Activated CD4-positive, alpha-beta memory T cell treated with anti-CD3 and anti-CD28 coated beads, Interleukin-2, amount 10 ng/mL, durations not matched to agents 7 days and 5 days (primary cell): ENCODE measurements at places on chromosomes 4 and X. TPM values are rescaled to one million over a fixed set of nuclear protein-coding genes. Genes with fewer than 3 reads are reported as not detected.

DNA sequence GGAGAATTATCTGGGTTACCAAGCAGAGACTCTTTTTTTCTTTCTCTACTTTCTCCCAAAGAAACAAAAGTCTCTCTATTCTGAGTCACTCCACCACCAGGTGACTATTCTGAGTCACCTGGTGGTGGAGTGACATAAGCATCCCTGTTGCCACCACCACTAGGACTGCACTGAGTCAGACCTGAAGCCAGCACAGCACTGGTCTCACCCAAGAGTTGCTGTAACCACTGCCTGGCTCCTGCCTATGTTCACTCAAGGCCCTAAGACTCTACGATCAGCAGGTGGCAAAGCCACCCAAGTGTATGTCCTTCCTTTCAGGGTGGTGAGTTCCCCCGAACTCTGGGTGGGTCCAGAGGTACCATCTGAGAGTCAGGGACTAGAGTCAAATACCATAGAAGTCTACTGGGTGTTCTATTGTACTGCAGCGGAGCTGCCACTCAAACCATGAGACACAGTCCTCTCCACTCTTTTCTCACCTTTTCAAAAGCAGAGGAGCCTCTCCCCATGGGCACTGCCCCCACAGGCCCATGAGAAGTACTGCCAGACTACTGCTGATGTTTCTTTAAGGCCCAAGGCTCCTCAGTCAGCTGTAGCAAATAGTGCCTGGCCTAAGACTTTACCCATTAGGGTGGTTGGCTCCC, 209.6 kb upstream of the IRS4 start:
- no peak for DNase-seq

Gene MEPE
- total RNA-seq: not detected

Gene PDE6B
- total RNA-seq: 13.3 TPM

Gene DIPK2B
- not detected for total RNA-seq

- DNase-seq: no peak
Observed at GRCh38 chr4:163534056-163534455, 39.6 kb downstream of the TMA16 start.

DNA sequence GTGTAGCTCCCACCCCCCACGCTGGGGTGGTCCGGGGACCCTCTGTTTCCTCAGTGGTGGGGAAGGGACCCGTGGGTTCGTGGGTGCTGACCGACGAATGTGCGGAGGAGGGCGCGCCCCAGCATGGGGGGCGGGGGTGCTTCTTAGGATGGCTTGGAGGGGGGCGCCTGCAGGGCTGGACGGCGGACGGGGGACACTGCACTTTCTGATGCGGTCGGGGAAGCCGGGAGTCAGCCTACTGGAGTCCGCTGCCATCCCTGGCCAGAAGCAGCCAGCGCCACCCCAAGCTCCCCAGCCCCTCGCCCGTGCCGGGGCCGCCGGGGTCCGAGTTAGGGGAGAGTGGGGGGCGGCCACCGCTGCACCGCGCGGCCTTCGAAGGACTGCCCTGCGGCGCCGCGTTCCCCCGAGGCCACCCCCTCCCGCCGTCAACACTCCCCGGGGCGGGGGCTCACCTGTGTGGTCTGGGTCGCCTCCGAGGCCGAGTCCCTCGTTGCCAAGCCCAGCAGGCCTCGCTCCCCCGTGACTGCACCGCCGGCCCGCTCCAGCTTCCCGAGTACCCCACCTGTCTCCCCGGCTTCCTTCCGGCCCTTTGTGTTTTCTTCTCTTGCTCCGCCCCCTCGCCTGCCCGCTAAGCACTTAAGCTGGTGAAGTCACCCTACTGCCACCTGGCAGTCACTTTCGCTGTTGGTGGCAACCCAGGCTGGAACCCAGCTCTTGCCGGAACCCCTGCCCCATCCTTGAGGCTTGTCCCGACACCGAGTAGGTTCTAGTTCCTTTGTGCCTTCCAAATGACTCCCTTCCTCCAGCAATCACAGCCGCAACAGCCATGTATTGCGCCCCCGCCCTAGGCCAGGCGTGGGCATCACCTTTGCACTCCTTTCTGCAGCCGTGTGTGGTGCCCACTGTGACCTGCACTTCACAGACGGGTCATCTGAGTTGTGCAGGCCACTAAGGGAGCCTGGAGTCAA, at the start of gene OCIAD2:
Gene OCIAD2 (minus strand): TSS at position 569 of the 968 bp plus-strand sequence. CDS start 2,225 bp downstream, outside the sequence.
- peak; percentile 85 for DNase-seq

DNA sequence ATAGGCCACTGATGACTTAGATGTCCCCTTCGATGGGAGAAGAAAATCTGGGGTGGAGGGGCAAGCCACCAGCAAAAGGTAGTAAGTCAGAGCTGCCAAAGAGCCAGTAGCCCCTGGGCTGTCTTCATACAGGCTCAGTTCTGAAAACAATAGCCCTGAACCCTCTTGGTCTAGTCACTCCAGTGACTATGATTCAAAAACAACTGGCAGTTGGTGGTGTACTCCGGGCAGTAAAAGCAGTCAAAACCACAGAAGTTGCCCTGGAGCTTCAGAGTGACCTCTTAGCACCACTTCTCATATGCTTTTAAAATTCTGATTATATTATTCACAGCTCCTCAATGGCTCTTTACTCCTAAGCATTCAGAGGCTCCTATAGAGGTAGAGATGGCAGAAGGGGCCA, 164.3 kb upstream of the MAMLD1 start:
- no peak for DNase-seq

- no peak for DNase-seq
Observed at GRCh38 chr4:145694929-145695328, 15.0 kb downstream of the C4orf51 start.

Gene EDA
- 4.9 TPM for total RNA-seq

DNA sequence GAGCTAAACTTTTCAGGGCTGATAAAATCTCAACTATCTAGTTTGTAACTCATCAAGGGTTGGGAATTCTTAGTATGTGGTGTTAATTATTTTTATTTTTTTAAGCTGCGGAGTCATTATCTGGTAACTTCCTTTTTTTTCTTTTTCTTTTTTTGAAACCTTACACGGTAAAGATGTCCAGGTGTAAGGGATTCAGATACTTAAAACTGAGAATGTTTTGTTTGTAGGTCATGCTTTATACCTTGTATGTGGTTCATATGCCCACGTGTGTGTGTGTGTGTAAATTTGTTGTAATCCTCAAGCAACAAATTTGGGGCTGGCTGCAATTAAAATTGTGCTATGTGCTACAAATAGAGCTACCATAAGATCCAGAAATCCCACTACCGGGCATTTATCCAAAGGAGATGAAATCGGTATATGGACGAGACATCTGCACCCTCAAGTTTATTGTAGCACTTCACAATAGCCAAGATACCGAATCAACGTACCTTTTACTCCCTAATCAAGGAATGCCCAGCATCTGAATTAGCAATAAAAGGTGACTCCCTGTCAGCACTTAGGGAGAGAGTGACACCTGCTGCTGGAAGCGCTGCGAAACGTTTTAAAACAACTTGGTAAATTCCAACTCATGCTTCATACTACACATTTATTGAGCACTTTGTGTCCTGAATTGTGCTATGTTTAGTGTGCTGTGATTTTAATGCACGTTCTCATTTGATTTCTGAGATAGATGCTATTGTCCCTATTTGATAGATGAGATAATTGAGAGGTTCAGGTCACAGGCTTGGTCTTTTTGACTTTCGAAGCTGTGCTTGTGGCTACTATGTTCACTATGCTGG, 16.1 kb downstream of the MSMO1 start:
- no peak for DNase-seq

Gene DMRTC1
- total RNA-seq: not detected

DNA sequence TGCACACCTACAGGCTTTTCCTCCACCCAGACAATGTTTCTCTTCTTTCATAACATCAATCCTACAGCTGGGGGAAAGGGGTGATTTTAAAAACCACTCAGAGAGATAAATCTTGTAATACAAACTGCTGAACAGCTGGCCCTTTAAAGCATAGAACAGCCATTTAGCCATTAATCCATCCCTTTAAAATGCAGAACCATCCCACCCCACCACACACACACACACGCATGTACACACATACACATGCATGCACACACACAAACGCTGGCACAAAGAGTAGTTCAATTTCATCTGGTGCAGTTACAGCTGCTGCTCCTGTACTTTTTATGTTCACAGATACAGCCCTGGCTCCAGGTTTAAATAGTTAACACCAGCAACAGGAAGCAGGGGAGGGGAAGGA, 426.1 kb downstream of the MID1IP1 start:
- no peak for DNase-seq

Gene SLIT2
- total RNA-seq: not detected

- no peak for DNase-seq
Observed at GRCh38 chr4:10629394-10629793, 55.2 kb downstream of the CLNK start.

Gene HSFX4
- total RNA-seq: not detected

GRCh38 chr4:186351668-186352194, 85.7 kb downstream of the F11 start:
- DNase-seq: no peak
